ENCODE measurements at places on chromosomes 12 and 14.

GRCh38 chr14:92706386-92706785, 42.0 kb downstream of the LGMN start:
- DNase-seq: no peak

GRCh38 chr12:44155358-44155757, 319.5 kb downstream of the TMEM117 start:
- DNase-seq: no peak

DNA sequence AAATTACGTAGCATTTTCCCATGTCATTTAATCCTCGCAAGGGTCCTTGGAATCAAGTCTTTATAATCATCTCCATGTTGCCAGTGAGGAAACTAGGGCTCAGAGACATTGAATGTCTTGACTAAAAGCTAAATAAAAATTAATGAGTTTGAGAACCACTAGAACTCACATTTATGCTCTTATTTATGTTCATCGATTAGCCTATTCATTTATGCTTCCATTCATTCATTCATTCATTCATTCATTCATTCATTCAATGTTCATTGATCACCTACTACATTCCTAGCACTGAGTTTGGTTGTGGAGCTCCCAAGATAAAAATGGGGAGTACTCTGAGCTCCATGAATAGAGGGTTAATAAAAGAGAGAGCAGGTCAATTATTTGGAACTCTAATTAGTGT, 59.7 kb downstream of the KCNA1 start:
- DNase-seq: no peak

- DNase-seq: no peak
Measured at GRCh38 chr12:22313286-22313962, 21.1 kb downstream of the ST8SIA1 start.

DNA sequence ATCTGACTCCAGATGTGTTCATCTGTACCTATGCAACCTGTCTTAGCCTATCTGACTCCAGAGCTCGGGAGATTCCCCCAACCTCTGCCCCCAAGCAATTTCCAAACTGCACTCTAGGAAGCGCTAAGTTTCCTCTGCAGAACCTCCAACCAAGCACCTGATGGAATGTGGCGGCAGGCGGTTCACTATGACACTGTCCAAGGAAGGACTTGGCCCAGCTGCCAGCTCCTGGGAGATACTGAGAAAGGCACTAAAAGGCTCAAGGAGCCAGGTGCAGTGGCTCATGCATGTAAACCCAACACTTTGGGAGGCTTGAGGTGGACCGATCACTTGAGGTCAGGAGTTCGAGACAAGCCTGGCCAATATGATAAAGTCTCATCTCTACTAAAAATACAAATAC, 244.0 kb downstream of the BCL11B start:
- DNase-seq: no peak

- no peak for DNase-seq
Measured at GRCh38 chr12:100993916-100994450, 199.4 kb downstream of the ANO4 start.

GRCh38 chr14:92317511-92317910, 5.5 kb upstream of the SLC24A4 start:
- DNase-seq: no peak

- DNase-seq: no peak
Measured at GRCh38 chr12:105077435-105077834, 6.8 kb downstream of the ALDH1L2 start.

- no peak for DNase-seq
Measured at GRCh38 chr14:92740440-92740839, 8.0 kb downstream of the LGMN start.

All from NCI-H2029 treated with DMSO at 0.1 percent for 48 hours (cell line).